ENCODE measurements at places on chromosomes 2 and 18.

DNA sequence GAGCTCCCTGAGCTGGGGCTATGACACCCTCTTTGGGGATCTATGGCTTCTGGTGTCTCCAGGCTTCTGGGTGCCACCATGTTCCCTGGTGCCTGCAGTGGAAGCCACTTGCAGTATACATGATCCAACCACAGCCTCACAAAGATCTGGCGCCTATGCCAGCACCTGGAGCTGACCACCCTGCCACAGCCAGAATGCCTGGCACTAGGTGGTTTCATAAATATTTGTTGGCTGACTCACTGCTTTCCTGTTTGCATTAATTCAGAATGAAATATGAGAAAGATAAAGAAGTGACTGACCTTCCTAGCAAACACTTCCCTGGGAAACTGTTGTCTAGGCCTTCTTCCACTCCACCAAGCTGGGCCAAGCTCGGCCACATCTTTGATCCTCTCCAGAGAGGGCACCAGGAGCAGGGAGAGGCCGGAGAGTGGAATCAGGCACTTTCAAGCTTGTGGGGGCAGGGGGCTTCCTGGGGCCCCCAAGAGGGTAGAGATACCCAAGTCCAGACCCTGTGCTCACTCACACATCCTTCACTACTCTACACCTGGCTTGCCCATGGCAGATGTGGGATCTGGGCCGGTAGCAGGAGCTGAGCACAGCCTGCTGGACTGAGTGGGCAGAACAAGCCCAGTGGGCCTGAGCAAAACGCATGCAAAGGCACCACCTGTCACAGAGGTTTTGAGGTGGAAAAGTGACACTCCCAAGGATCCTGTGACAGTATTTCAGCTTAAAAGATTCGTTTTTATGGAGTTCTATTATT lies 565.7 kb downstream of the SLC4A3 start:
- DNase-seq, result no peak

- DNase-seq, result no peak
Measured at GRCh38 chr2:72118386-72118785, 29.3 kb downstream of the CYP26B1 start.

- no peak for DNase-seq
Measured at GRCh38 chr2:198283146-198283545, 478.8 kb downstream of the PLCL1 start.

DNA sequence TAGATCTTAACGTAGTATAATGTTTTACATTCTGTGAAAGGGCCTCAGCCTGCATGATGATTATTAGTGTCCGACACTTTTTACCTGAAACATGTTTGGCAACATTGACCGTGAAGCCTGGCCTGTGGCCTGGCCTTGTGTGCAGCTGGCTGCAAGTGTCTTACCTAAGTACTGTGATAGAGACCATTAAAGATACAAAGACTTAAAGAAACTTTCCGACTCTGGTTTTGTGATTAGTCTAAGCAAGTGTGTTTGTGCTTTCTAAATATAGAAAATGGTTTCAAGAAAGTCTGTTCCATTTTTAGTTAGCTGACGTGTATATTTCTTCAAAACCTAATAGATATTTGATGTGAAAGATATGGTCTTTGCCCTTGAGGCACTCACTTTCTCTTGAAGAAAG lies 601.8 kb downstream of the LRP1B start:
- peak; percentile 1 for DNase-seq

GRCh38 chr2:36707050-36707449 lies 10.5 kb downstream of the VIT start:
- no peak for DNase-seq

DNA sequence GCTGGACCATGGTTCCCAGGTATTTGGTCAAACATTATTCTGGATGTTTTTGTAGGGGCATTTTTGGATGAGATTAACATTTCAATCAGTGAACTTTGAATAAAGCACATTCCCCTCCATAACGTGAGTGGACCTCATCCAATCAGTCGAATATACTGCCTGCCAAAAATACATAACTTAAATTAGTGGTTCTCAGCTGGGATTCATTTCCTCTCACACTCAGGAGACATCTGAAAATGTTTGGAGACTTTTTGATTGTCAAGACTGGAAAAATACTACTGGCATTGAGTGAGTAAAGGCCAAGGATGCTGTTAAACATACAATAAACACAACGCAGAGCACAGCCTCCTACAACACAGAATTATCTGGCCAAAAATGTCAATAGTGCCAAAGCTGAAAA lies 198.2 kb downstream of the MYO1B start:
- DNase-seq, result no peak

GRCh38 chr2:28047681-28048080 lies 157.2 kb downstream of the BABAM2 start:
- no peak for DNase-seq

DNA sequence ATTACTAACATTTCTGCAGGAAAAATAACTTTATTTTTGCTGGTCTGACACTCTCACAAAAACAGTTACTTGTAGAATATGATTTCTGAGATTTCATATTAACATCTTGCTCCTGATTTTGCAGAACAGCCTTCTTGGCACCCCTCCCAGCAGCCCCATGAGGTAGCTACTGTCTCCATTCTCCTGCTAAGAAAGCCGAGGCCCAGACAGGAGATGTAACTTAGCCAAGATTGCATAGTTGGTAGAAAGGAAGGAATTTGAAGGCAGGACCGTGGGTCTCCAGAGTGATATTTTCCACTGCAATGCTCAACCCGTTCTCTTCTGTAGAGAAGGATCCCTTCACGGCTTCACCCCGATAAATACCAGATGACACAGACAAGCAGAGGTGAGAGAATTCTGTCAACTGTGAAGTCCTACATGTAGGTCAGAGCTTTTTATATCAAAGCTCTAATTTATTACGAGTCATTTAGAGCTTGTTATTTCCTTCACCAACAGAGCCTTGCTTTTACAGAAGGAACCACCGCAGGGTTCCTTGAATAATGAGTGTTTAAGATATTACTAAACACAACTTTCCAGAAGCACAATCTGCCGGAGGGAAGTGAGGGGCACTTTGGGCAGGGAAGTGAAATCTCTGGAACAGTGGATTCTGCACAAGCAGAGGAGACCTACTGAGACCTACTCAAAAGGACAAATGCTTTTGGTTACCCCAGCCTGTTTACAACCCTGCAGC lies 48.0 kb upstream of the MYCN start:
- no peak for DNase-seq

- no peak for DNase-seq
Measured at GRCh38 chr18:35514752-35515459, 17.1 kb upstream of the INO80C start.

DNA sequence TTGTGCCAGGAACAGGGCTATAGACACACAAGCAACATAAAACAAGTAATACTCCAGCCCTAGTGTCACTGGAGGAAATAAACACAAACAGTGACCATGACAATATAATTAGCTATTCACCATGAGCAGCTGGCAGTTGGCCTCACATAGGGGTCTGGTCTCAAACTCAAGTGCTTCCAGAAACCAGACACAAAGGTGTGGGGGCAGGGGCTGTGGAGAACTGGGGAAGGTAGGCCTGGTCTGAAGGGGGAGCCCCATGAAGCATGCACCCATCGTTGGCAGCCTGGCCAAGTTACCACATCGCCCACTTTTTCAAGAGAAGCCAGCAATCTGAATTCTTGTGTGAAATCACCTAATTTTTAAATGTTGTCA lies 49.5 kb upstream of the SP3 start:
- DNase-seq, result no peak

DNA sequence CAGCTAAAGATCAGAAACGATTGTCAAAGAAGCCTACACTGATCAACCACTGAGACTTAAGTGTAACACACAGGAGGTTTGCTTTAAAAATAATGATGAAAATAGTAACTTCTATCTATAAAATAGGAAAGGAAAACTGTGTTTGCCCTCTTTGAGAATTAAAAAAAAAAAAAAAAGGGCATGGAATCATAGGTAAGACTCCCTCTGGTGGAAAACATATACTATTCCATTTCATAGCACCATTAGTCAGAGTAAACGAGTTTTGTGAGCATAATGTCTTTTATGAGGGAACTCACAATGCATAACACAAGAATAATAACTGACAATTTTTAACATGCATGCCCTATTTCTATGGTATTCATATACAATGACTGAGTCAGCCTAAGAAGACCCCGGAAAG lies 36.3 kb downstream of the SLC35F5 start:
- DNase-seq, result no peak

DNA sequence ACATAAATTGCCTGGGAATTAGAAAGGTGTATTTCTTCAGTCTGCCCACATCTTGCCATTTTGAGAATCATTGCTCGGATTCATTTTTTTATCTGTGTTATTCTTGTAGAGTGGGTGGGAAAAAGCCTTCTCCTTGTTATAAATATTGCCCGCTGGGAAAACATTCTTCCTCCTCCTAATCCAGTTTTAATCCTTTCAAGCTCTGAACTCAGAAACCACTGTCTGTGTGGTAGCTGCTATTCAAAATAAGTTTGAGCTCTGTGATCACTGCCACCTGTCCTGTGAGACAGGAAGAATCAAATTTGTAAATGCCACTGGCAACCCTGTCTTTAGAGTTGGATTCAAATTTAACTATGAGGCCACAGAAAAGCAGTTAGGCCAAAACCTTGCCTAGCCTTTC lies 1875.2 kb upstream of the PIK3C3 start:
- DNase-seq, result no peak

GRCh38 chr18:35732636-35733035 lies 151.1 kb downstream of the GALNT1 start:
- DNase-seq, result no peak

- DNase-seq, result no peak
Measured at GRCh38 chr2:190462611-190463010, 54.5 kb downstream of the MFSD6 start.

DNA sequence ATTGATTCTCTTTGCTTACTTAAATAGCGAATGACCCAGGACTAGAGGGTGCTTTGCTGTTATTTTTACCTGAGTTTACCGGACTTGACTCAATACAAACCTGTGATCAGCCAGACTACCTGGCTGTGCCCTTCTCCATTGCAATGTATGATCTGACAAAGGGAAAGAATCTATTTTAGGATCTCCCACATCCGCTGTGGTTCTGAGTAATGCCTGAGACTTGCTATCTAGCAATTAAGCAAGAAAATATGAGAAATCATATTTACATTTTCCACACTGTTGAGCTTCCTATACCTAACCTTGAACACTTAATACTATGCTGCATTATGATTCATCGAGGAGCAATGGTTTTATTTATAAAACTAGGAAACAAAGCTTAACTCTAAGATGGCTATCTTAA lies 215.2 kb downstream of the RAD51AP2 start:
- no peak for DNase-seq

- peak; percentile 45 for DNase-seq
Measured at GRCh38 chr18:44130376-44130942, 550.2 kb upstream of the SETBP1 start.

GRCh38 chr18:74512321-74513053 lies 16.3 kb downstream of the CNDP2 start:
- DNase-seq, result no peak

DNA sequence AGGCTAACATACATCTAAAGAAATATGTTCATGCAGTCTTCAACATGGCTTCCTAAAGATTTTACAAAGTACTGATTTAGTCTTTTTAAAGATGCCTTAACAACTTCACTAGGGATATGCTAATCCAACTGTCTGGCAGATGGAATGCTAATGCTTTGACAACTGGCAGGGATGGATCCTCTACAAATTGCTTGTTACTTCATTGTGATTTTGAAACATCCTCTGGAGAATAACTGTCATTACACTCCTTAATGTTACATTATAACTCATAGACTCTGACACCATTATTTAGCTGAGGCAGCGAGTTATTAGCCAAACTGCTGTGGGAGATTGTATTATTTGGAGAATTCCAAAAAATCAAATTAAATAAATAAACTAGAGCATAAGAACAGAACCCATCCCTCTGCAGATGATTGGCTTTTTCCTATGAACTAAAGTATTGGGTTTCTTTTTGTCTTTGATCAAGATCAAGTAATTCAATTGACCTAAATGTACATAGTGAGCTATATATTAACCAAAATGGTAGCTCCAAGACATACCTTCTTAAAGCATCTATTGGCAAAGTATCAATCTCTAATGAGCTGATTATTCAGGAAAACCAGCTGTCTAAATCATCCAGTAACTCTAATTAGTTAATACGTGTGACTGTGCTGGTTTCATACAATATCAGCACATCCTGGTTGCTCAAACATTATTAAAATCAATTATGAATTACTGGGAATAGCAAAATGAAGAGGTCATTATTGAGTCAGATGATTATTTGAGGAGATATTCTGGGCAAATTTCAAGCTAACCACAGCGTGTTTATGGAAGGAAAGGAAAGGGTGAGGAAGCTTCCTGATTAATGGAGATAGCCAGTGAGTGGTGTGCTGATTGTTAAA lies 321.3 kb upstream of the TFPI start:
- DNase-seq, result no peak

DNA sequence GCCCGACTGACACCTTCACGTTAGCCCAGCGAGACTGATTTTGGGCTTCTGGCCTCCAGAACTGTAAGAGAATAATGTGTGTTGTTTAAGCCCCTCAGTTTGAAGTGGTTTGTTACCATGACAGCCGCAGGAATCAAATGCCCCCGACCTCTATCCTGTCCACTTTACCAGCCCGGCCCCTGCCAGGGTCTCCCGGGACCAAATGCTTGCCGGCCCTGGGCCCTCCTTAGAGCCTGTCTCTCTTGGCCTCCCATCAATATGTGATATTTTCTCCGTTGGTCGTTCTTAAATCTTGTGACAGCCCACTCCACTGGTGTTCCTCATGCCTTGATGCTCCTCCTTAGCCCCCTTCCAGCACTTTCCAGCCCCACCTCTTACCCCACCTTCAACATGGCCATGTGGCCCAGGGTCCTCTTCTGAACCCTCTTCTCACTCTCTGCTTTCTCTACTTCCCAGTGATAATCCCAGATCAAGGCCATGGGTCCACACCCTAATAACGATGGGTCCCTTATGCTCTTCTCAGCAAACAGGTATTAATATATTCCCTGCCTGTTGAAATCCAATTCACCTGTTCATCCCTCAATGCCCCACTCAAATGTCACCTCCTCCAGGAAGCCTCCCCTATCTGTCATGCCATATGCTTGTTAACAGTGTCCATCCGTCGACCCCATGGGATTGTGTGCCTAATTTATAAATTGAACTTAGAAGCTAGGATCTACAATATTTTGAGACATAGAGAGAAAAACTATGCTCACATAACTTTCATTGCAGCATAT lies 192.8 kb downstream of the ZFP36L2 start:
- no peak for DNase-seq

DNA sequence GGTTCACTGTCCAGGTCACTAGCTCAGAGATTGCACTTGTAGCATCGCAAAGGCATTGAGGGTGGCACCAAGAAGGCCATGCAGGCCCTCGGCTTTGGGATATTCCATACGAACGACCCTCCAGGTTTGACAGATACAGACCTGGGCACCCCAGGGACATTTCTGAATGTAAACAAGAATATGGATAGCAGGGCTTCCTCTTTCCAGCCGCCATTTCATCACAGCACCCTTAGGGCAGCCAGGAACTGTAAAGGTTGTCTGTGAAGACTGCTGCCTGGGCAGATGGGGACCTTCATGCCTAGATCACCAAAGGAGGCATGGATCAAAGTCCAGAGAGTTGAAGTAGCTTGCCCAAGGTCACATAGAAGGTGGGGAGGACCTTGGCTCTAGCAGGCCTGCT lies 70.5 kb downstream of the ACTR2 start:
- DNase-seq, result no peak

GRCh38 chr2:108074946-108075345 lies 88.6 kb downstream of the SLC5A7 start:
- no peak for DNase-seq
